MV-4-11 (cell line): ENCODE measurements at places on chromosomes 7 and 10.

GRCh38 chr10:94230134-94230785 lies 132.5 kb downstream of the NOC3L start:
- no peak for DNase-seq

DNA sequence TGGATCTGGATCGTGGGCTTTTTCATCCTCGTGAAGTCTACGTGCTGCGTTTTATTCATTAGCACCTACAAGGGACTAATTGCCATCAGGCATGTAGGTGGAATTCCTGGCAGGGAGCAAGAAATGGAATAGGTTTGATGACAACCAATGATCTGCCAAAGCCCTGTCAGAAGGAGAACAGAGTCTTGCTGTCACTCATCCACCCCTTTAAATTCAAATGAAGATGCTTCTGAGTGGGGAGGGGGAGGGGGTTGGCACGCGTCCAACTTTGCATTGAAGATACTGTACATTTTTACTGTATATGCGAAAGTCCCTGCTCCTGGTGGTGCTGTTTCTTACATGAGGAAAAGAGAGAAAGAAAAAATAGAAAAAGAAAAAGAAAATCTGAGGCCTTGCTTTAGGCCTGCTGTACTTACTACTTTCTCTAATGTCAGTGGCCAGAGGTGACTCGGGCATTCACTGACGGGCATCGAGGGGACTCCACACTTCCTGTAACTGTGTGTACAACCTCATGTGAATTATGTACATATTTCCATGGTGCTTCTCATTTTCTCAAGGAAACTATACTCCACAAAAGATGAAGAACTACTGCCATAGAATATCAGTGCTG lies 569.1 kb downstream of the INHBA start:
- DNase-seq, result no peak

- no peak for DNase-seq
Measured at GRCh38 chr10:72612203-72612826, 13.6 kb downstream of the MICU1 start.

DNA sequence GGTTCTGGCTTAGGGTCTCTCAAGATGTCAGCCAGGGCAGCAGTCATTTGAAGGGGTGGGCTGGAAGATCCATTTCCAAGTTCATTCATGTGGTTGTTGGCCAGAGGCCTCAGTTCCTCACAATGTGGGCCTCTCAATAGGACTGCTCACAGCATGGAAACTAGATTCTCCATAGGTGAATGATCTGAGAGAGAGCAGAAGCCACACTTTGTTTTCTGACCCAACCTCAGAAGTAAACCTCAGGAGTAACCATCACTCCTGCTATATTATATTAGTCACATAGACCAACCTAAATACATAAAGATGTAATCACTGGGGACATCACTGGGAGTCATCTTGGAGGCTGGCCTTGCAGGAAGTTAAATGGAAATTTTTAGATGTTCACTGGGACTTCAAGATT lies 42.2 kb downstream of the GBF1 start:
- no peak for DNase-seq

DNA sequence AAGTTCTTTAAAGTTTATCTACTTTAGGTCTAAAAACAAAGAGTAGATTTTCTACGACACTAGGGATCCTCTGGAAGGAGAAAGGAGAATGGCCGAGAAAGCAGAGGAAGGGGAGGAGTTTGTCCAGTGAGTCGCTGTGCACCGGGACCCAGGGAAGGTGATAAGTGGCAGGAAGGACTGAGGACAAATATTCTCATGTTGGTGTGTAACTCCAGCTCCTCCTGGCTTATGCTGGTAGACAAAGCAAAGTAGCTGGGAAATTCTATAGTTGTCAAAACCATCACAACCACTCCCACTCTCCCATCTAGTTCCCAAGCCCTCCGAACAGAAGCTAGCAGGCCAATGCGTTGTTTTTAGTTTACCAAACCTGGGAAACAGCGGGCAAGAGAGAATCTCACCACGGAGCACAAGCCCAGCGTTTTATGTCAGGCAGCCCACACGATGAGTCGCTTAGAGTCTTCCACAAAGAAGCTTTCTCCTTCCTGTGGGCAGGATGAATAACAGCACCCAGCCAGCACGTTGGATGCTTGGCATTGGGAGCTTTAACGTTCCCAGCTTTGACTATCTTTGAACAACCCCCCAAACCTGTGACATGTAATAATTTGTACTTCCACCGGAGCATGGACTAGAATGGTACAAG lies 32.9 kb upstream of the JCAD start:
- peak; percentile 35 for DNase-seq

- no peak for DNase-seq
Measured at GRCh38 chr7:101824440-101824839, 7.0 kb downstream of the CUX1 start.

- DNase-seq, result peak; percentile 15
Measured at GRCh38 chr10:124705381-124705740, 38.8 kb downstream of the FAM53B start.

GRCh38 chr7:42164881-42165428 lies 72.1 kb downstream of the GLI3 start:
- DNase-seq, result no peak

- DNase-seq, result no peak
Measured at GRCh38 chr7:18903695-18904094, 213.7 kb downstream of the TWIST1 start.

GRCh38 chr10:57799625-57800024 lies 468.1 kb downstream of the IPMK start:
- no peak for DNase-seq

DNA sequence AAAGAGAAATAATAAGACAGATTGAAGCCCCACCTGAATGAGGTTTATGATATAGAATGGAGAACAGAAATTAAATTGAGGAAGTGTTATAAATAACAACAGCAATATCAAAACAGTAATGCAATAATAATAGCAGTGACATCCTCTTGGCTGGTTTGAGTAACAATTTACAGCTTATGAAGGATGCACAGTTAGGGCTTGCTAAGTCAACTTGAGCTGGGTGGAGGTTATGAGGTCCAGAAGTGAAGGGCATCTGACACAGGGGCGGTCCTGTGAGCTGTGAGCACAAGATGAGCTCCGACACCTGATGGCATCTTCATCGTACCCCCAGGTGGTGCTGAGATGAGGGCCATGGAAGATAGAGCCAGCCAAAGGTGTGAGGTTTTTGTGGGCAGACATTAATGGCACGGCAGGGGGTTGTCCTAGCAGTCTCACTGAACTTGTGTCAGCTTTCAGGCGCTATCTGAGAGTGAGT lies 30.5 kb downstream of the ARHGAP22 start:
- DNase-seq, result peak; percentile 50

- peak; percentile 3 for DNase-seq
Measured at GRCh38 chr7:135856356-135857144, 107.9 kb upstream of the FAM180A start.

- DNase-seq, result no peak
Measured at GRCh38 chr7:1324028-1324900, 91.6 kb downstream of the UNCX start.

GRCh38 chr10:6328699-6329423 lies 126.1 kb downstream of the PFKFB3 start:
- peak; percentile 90 for DNase-seq

GRCh38 chr7:132430861-132431822 lies 145.1 kb downstream of the PLXNA4 start:
- peak; percentile 54 for DNase-seq

- DNase-seq, result peak; percentile 16
Measured at GRCh38 chr10:88661577-88661976, 2.7 kb upstream of the LIPF start.

GRCh38 chr7:149147752-149148653 lies 750 bp downstream of the ZNF398 start:
- DNase-seq, result no peak

GRCh38 chr7:115962340-115962739 lies 68.2 kb downstream of the TFEC start:
- DNase-seq, result no peak

- DNase-seq, result peak; percentile 1
Measured at GRCh38 chr7:153832160-153832559, 220.0 kb upstream of the DPP6 start.

- no peak for DNase-seq
Measured at GRCh38 chr7:30347226-30348082, 63.1 kb downstream of the ZNRF2 start.

- no peak for DNase-seq
Measured at GRCh38 chr7:55170335-55171069, 151.7 kb downstream of the EGFR start.

DNA sequence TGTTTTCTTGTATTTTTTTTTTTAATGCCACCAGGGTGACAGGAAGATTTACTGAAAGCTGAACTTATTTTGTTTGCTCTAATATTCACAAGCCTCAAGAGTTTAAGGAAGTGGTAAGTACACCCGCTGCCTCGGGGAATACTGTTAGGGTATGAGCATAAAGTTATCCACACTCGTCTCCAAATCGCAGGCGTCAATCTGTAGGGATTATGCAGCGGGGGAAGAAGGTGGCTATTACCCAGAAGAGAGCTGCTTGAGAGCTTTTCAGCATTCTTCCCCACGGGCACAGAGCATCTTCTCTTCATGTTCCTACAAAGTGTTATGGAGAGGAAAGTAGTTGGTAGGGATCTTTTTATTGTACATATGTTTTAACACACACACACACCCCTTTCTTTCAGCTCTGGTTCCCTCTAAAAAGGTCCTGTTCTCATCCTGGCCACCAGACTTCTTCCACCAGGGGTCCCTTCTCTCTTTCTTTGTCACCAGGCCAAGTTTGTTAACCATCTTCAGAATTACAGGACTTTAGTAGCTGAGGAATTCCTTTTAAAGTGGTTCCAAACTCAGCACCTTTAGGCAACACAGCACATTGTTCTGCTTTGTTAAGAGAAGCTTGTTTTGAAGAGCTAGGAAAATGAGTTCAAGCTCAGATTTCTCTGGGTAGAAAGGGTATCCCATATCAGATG lies 411.6 kb upstream of the GALNT17 start:
- DNase-seq, result peak; percentile 7
